Foreskin keratinocyte (primary cell): ENCODE measurements at places on chromosomes 4 and X.

DNA sequence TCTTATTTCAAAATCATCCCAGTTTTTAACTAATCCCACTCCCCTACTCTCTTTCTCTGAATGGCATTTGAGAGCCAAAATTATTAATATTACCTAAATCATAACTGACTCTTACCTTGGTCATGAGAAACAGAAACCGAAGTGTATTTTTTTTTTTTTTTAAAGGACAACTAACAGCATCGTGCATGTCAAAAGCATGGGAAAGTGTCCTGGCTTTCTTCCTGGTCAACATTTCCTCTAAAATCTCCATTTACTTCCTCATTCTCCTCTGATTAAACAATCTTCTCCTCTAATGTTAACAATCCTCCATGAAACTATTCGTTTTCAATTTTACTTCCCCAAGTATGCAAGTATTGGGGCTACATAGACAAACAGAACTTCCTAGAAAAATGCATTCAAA is 2.1 kb upstream of the STS start:
- no peak for DNase-seq

DNA sequence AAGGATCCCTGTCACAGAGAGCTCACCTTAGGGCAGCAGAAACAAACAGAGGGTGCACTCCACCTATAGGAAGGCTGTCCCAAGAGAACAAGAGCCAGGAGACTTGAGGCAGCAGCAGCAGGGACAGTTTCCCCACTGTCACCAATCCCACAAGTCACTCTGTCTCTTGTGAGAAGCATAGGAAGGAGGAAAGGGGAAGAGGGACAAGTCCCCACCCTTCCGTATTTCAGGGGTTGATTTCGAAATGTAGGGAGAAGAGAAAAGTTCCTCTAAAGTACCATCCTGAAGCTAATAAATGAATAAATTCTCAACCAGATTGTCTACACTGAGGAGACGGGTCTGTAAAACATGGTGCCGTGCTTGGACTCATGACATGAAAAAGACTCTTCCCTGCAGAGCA is 9.5 kb upstream of the TLR8 start:
- DNase-seq, result no peak

DNA sequence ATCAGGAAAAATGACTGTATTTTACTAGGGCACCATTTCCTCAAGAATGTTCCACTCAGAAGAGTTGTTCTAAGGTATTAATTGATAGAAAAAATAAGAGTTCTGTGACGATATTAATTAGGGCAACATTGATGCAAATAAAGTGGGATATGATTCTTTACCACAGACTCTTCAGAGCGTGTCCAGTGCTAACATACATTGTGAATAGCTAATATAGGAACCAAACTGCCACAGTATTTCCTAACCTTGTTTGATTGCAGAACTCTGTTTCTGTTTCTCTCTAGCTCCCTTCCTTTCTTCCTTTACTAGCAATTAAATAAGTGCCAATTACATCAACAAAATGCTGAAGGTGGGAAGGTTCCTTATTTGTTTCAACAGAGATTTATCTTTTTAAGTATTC is 154.1 kb upstream of the CPEB2 start:
- no peak for DNase-seq

GRCh38 chr4:171714791-171715454 is 98.3 kb upstream of the GALNTL6 start:
- no peak for DNase-seq

- DNase-seq, result no peak
Measured at GRCh38 chrX:1283741-1284140, 15.1 kb downstream of the CSF2RA start.

DNA sequence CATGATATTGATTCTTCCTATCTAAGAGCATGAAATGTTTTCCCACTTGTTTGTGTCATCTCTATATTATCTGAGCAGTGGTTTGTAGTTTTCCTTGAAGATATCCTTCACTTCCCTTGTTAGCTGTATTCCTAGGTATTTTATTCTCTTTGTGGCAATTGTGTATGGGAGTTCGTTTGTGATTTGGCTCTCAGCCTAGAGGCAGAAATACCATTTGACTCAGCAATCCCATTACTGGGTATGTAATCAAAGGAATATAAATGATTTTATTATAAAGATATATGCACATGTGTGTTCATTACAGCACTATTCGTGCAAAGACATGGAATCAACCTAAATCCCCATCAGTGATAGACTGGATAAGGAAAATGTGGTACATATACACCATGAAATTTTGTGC is 172.7 kb upstream of the IL15 start:
- DNase-seq, result peak; percentile 7

GRCh38 chr4:186700746-186701145 is 22.9 kb downstream of the FAT1 start:
- DNase-seq, result no peak

GRCh38 chr4:71201817-71202576 is 136.8 kb upstream of the SLC4A4 start:
- no peak for DNase-seq

- DNase-seq, result no peak
Measured at GRCh38 chr4:186318481-186318880, 52.5 kb downstream of the F11 start.

- DNase-seq, result no peak
Measured at GRCh38 chrX:9231491-9231890, 197.6 kb upstream of the FAM9B start.

- DNase-seq, result peak; percentile 67
Measured at GRCh38 chr4:41143311-41144039, 70.9 kb downstream of the APBB2 start.

DNA sequence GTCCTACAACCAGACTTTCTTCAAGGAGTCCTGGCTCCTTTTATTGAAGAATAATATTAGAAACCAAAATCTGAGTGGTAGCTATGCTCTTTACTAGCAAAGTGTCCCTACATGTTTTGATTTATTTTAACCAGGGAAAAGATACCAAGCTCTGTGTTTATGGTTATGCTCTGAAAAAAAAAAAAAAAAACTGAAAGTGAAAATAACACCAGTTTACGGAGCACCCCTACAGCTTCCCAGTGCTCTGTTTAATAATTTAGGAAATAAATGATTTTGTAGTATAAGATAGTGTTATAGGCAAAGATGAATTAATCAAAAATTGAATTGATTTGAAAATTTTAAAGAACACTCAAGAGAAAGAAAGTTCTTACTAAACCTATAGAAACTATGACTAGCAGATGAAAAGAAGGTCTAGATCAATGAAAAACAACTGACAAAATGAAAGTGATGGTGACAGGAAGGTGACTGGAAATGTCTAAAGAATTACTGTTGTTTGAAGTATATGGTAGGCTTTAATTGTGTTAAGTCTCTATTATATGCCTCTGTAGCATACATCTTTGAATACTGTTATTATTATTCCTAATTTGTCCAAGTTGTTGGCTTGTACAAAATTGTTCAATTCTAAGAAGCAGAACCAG is 1698.4 kb upstream of the PCDH10 start:
- DNase-seq, result no peak

- no peak for DNase-seq
Measured at GRCh38 chr4:107688421-107688820, 31.6 kb downstream of the PAPSS1 start.

DNA sequence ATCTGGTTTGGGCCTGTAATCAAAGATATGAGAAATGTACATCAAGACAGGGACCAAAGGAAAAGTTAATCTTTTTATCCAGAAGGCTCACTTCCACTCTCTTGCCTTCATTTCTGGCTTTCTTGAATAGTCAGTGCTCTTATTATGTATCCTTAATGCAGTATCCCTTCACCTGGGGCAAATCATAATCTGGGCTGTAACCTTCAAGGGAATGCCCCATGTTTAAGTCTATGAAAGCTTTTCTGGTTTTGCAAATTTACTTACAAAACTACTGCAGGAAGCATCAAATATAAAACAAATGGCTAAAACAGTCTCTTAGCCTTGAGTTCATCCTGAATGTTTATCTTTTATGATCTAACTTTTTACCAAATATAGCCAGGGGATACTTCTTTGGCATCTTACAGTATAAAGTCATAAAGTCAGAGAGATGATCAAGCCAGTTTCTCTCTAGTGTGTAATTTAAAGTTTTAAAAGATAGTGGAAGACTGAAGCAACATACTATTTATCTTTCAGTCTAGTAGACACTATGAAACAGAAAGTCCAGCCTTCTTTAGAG is 1214.8 kb downstream of the STIM2 start:
- no peak for DNase-seq

DNA sequence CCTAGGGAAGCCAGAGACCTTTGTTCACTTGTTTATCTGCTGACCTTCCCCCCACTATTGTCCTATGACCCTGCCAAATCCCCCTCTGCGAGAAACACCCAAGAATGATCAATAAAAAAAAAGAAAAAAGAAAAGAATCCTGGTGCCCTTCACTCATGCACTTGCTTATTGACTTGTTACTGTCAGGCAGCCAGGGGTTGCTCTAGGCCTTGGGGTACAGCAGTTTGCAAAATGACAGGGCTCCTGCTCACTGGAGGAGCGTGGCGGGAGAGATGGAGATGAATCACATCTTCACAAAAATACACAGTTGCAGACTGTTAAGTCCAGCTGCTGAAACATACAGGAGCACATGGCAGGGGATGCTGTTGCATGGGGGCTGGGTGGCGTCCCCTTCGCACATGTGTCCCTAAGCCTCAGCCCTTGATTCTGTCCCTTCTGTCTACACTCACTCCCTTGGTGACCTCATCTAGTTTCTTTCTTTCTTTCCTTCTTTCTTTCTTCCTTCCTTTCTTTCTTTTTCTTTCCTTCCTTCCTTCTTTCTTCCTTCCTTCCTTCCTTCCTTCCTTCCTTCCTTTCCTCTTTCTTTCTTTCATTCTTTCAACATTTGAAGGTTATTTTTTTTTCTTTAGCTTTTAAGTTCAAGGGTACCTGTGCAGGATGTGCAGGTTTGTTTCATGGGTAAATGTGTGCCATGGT is 16.9 kb upstream of the TMEM271 start:
- DNase-seq, result no peak

DNA sequence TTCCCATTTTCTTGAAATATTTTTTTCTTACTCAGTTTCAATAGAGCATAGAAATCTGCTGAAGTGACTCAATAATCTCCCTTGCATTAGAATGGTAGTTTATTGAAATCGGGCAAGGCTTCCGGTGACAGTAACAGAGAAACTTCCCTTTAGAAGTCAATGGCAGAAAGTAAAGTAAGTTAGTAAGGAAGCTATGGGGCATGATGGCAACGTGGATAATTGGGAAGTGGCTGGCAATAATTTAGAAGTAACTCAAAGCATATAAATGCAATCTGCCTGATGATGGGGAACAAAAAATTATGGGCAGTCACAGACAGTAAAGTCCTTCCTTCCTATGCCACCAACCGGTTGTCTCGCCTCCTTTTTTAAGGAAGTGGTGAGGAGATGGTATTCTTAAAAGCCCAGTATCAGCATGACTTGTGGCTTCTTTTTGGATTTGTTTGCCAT is 7.6 kb downstream of the CYBB start:
- no peak for DNase-seq

DNA sequence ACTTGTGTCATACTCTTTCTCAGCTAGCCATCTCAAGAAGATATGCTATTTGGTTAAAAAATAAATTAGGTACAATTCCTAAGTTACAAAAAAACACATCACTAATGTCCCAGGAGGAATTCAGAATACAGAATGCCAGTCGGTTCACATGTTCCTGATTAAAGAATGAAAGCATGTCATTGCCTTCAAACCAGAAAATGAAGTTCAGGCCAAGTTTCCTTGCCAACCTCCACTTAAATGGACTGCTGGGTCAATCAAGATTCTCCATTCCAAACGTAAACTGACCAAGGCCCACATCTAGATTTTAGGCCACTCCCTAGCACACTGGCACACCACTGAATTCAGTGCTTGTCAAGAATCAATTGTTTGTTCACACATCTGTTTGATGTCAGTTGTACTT is 6.5 kb downstream of the PIGA start:
- no peak for DNase-seq

DNA sequence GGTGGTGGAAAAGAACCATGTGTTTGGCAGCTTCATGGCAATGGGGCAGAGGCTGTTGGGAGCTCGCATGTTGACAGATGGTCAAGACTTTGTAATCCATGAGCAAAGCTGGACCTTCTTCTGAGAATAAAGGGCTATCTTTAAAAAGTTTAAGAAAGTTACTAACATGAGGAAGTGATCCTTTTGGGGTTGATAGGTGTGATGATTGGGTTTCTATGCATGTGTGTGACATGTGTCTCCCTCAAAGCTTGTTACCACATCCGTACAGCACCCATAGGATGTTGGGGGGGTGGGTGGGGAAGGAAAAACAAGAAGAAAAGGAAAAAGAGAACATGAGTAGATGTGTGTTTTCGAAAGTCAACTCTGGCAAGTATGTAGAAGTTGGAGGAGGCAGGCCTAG is 123.0 kb upstream of the TLR3 start:
- no peak for DNase-seq

DNA sequence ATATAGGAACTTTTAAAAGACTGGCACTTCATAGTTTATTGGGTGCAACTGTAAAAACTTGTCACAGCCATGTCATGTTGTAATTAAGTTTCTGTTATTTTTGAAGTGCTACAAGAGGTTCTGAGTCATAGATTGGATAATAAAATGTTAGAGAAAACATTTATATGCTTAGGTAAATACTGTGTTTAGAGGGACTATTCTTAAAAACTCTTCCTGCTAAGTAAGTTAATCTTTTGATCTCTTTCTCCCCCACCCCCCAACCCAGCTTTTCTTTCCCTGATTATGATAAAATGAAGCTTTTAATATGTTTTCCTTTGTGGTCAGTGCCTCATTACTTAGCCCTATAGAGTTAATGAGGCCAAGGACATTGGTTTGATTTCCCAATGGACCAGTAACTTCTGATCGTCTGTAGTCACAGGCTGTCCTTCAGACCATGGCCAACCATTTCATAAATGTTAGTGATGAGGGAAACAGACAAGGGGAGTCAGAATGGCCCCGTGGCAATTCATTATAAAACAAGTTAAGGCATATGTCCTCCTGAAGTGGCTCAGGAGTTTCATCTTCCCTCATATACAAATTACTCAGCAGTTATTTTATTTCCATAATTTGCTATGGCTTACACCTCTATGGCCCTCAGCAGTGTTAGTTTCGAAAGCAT is 3.9 kb upstream of the PDLIM5 start:
- no peak for DNase-seq

- peak; percentile 82 for DNase-seq
Measured at GRCh38 chr4:68267433-68267944, 22.0 kb upstream of the TMPRSS11B start.

DNA sequence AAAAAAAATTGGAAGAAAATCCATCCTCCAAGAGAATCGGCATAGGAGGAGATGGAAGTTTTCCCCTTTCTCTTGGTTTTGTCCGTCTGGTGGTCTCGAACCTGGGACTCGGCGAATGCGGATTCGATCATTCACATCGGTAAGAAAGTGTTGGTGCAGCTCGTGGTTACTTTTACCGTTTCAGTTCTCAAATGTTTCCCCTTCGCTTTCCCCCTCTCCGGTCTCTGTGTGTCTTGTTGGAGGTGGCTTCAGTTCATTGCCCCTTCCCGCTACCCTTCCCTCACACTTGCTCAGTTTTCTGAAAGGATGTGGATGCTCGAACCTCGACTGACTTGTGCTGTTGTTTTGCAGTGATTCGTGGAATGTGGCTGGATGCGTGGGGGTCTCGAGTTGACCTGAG is 840 bp downstream of the GRID2 start:
- no peak for DNase-seq

GRCh38 chr4:85772470-85772869 is 297.5 kb downstream of the ARHGAP24 start:
- no peak for DNase-seq
